ENCODE measurements at places on chromosomes 12 and 14. TPM values are rescaled to one million over a fixed set of nuclear protein-coding genes. Genes with fewer than 3 reads are reported as not detected.

NUAK1 gene
- total RNA-seq = 3.2 TPM

TROAP gene
- total RNA-seq = 11.9 TPM

OLR1 gene
- total RNA-seq = not detected

PUS1 gene
- 12.4 TPM for total RNA-seq

NYNRIN gene
- total RNA-seq = 42.7 TPM

VWF gene
- total RNA-seq = 2.9 TPM

SMIM41 gene
- 4.5 TPM for total RNA-seq
